Left lung (tissue), 14 donors: ENCODE measurements at places on chromosomes 4 and X. TPM values are rescaled to one million over a fixed set of nuclear protein-coding genes. Genes with fewer than 3 reads are reported as not detected.

The SERTM2 gene
- 0.06 TPM for polyA plus RNA-seq

The TEX13A gene
- not detected for polyA plus RNA-seq

The GNRHR gene
- polyA plus RNA-seq = 0.73 TPM

The TMEM47 gene
- 32.5 TPM for polyA plus RNA-seq

The CA5B gene
- polyA plus RNA-seq = 18.5 TPM

The EPHA5 gene
- polyA plus RNA-seq = 0.08 TPM

The SLIT2 gene
- 149 TPM for polyA plus RNA-seq

The SH2D1A gene
- 0.55 TPM for polyA plus RNA-seq

The BRS3 gene
- not detected for polyA plus RNA-seq

The MTMR1 gene
- polyA plus RNA-seq = 23.0 TPM

The HERC5 gene
- 4.4 TPM for polyA plus RNA-seq

The SPANXB1 gene
- polyA plus RNA-seq = not detected

The SSX4B gene
- not detected for polyA plus RNA-seq

The IL15 gene
- 1.5 TPM for polyA plus RNA-seq

The ZNF41 gene
- polyA plus RNA-seq = 14.2 TPM

The USP51 gene
- polyA plus RNA-seq = 10.0 TPM

The ESX1 gene
- not detected for polyA plus RNA-seq

The IL1RAPL2 gene
- 0.13 TPM for polyA plus RNA-seq

The CTAG1B gene
- polyA plus RNA-seq = not detected

The GAGE1 gene
- 0.06 TPM for polyA plus RNA-seq

The JAKMIP1 gene
- 0.21 TPM for polyA plus RNA-seq

The VCX3A gene
- not detected for polyA plus RNA-seq

The LONRF3 gene
- 4.1 TPM for polyA plus RNA-seq

The CT55 gene
- polyA plus RNA-seq = 0.20 TPM

The KIT gene
- 73.1 TPM for polyA plus RNA-seq

The ANKRD50 gene
- polyA plus RNA-seq = 58.3 TPM

The RAB40AL gene
- polyA plus RNA-seq = 0.17 TPM

The DCAF4L1 gene
- 0.33 TPM for polyA plus RNA-seq

The SMIM14 gene
- polyA plus RNA-seq = 54.2 TPM

The PDGFC gene
- polyA plus RNA-seq = 51.6 TPM

The TKTL2 gene
- not detected for polyA plus RNA-seq

The NDNF gene
- polyA plus RNA-seq = 231 TPM

The GLUD2 gene
- polyA plus RNA-seq = 4.2 TPM

The PCDH19 gene
- polyA plus RNA-seq = 2.1 TPM

The FAT4 gene
- 72.0 TPM for polyA plus RNA-seq

The CYSLTR1 gene
- polyA plus RNA-seq = 2.0 TPM

The CSAG3 gene
- polyA plus RNA-seq = not detected

The CXCL11 gene
- 0.08 TPM for polyA plus RNA-seq

The AFM gene
- polyA plus RNA-seq = not detected

The RADX gene
- polyA plus RNA-seq = 14.6 TPM

The MAGED4B gene
- 70.7 TPM for polyA plus RNA-seq

The NKX3-2 gene
- 0.20 TPM for polyA plus RNA-seq

The CABS1 gene
- polyA plus RNA-seq = not detected

The BEND2 gene
- 0.08 TPM for polyA plus RNA-seq

The MAGEB2 gene
- polyA plus RNA-seq = not detected

The RASL11B gene
- 25.3 TPM for polyA plus RNA-seq

The GEMIN8 gene
- polyA plus RNA-seq = 31.2 TPM

The TMEM31 gene
- 1.4 TPM for polyA plus RNA-seq

The RAB41 gene
- 1.2 TPM for polyA plus RNA-seq

The NPY2R gene
- not detected for polyA plus RNA-seq
